ENCODE measurements at places on chromosomes 3 and 15.

- no peak for DNase-seq
Observed at GRCh38 chr3:45638299-45639043, 43.9 kb downstream of the LIMD1 start.

DNA sequence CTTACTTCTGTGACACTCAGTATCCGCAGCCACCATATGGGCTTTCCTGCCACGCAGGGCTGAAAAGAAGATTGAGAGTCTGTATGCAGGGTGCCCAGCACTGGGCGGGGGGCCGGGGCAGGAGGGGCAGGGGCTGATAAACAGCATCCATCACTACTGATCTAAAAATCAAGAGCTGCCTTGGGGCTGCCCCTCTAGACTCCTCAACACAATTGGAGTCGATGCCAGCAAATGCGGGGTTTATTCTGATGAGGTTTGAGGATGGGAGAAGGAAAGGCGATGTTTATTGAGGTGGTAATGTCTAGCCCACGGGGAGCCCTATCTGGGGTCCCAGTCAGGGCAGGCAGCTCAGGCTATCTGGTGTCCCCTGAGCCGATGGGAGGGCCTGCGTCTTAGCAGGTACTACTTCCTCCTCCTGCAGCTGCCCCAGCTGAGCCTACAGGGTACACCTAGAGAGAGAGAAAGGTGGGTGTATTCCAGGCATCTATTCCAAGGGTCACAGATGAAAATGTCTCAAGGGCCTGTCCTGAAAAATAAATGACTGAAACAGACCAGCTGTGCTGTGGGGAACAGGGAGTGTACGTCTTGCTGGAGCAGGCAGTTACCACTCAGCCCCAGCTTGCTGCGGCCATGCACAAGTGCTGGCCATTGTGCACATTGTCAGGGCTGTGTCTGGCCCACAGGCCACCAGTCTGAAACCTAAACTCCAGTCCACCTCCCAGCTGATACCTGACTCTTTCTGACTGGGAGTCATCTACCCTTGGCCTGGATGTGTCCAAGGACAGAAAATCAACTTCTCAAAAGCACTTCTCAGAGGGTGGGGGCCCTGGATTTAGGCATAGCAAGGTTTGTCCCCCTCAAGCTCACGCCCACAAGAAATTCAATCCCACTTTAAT, 19.5 kb downstream of the ISG20 start:
- no peak for DNase-seq

DNA sequence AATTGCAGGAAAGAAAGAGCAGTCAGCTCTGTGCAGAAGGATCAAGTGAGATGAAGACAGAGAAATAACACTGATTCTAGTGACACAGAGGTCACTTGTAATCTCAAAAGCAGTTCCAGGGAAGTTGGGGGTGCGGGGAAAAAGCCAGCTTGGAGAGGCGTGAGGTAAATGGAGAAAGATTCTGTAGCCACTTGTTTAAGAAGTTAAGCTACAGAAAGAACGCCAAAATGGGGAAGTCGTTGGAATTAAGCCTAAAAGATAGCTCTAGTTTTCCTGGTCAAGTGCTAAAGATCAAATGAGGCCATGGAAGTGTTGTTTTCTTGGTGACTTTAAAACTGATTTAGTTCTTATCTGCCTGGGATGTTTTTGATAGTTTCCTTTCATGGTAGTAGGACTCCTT, 152.0 kb downstream of the GREM1 start:
- no peak for DNase-seq

DNA sequence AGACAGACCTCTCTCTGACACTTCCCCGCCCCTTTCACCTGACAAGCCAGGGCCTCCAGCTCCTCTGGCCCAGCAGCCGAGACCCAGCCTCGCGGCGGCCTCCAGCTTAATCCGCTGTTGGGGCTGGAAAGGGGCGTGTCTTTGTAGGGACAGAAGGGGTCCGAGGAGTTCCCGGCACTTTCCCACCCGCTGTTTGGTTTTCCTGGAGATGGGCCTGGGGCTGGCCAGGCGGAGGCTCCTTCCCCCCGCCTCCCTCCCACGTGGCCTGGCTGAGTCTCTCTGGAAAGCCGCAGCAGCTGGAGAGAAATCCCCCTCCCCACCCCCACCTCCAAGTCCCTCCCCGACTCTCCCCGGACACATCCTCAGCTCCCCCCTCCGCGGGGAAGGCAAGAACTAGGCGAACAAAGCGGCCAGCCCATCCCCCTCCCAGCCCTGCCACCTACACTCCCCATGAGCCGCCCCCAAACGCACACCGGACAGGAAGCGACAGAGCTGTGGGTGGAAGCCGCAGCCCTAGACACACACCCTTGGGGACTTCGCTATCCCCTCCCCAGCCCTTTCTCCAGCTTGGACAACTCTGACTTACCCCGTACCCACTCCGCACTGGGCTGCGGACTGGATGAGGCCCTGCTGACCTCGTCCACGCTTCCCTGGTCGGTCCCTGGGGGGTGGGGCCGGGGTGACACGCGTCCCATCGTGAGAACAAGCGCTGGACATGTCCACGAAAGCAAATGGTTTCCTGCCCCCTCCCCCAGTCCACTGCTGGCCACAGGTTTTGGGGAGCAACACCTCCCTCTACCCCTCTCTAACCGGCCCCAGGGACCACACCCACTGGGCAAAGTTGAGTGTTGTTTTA, 1.2 kb downstream of the IGDCC4 start:
- no peak for DNase-seq

DNA sequence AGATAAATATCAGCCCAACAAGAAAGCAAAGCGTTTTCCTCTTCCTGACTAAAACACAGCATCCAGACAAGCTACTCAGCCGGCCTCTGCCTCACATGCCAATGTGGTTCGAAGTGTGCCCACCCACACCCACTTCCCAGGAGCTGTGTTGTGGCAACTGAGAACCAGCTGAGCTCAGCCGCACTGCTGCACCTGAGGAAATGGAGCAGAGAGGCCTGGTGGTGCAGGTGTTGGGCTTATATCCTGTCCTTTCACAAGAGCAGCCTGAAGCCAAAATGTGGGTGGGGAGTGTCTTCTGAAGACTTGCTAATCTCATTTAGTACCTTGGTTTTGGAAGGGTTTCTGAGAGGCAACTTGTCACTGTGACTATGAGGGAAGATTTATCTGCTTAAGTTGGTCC, 23.0 kb upstream of the RETNLB start:
- no peak for DNase-seq

GRCh38 chr15:51602484-51602883, 20.1 kb downstream of the DMXL2 start:
- DNase-seq: no peak

DNA sequence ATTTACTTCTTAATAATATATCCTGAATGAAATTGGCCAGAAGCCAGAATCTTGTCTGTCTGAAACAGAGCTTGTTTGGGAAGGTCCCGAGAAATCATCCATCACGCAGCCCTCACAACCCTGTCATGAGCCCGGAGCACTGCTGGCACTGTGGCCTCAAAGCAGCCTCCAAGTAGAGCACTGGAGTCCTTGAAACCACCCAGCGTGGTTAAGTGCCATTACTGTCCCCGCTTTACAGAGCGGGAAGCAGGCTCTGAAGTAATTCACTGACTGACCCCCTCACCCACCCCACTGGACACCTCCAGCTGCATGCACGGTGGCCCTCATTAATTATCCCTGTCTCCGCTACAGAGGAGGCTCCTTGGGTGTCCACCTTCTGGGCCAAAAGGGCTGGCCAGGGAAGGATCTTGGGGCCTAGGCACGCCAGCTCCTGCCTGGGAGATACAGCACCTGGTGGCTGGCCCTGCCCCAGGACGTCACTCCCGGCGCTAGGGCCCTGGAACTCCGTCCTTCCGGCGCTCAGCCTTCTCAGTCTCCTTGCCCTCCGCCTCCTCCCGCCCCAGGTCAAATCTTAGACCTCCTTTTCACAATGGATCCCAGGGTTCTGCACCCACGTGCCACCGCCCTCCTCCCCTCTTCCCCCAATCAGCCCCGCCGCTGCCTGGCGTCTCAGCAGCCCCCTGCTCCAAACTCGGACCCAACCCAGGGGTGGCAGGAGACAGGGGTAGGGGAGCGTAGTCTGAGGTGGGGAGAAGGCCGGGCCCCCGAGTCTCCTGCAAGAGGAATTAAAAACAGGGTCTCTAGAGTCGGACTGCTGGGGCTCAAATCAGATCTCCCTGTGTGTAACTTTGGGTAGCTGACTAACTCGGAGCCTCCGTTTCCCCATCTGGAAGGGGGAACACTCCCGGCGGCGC, 1.1 kb downstream of the TKT start:
- DNase-seq: peak; percentile 85
